Motor neuron (in vitro differentiated cells): ENCODE measurements at places on chromosomes 5 and 9. TPM values are rescaled to one million over a fixed set of nuclear protein-coding genes. Genes with fewer than 3 reads are reported as not detected.
A peak's percentile ranks its signal among the peaks of the same experiment; 100 is the strongest.

DNA sequence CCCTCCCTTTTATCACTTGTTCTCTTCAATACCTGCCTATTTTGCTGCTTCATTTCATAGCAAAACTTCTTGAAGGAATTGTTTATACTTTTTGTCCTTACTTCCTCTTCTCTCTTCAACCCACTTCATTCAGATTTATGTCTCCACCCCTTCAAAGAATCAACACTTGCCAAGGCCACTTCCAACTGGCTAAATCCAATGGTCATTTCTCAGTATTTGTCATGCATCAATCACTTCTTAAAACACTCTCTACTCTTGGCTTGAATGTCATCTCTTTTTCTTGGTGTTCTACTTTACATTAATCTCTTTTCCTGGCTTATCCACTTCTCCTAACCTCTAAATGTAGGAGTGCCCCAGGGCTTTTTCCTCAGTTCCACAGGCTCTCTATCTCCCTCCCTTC is 8.3 kb upstream of the FCHO2 start:
- ATAC-seq, result no peak

DNA sequence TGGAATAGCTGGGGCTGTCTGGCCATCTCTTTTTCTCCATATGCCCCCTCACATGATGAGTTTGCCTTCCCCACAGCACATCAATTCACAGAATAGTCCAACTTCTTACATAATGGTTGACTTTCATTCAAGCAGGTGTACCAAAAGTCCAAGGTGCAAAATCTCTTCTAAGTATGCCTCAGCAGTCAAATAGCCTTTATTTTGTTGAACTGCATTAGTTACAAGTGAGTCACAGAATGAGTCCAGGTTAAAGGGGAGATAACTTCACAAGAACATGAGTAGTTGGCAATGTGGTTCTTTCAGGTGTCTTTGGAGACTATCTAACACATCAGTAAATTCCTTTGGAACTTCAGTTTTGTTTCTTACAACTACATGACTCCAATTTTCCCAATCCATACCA is 672.5 kb downstream of the PRELID2 start:
- ATAC-seq, result no peak

DNA sequence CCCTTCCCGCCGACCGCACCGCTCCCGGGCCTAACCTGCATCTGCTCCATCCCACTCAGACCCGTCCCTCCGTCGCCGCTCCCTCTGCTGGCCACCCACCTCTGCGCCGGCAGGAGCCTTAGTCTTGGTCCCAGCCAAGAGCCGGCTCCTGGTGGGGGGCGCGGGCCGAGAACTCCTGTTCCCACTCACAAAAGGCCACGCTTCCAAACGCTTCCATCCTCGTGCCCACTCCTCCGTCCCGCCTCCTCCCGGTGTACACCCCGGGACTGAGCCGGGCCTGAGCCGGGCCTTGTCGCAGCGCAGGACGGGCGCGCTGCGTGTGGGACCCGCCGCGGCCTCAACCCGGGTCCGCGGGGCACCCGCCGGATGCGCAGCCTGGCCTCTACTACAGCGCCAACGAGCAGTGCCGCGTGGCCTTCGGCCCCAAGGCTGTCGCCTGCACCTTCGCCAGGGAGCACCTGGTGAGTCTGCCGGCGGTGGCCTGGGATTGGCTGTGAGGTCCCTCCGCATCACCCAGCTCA is 7.5 kb downstream of the ADAMTS13 start:
- ATAC-seq, result peak; percentile 14

- ATAC-seq, result no peak
Observed at GRCh38 chr9:16622541-16622940, 247.9 kb downstream of the BNC2 start.

GRCh38 chr9:36144309-36145232 is 8.0 kb downstream of the GLIPR2 start:
- no peak for ATAC-seq

DNA sequence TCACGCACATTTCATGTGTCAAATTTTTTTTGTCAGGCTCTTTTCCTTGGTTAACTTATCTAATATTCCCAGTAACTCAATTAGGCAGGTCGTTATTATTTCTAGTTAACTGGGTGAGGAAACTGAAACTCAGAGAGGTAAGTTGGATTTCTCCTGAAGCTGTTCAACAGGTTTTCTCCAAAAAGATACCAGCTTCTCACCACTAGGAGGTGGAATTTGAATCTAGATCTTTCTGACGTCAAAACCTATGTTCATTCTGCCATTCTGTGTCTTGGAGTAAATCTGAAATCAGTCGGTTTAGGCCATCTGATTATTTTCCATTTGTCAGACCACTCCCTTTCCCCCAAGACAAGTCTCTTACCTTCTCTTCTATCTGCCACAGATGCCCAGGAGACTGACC is 572.9 kb downstream of the ACTL7B start:
- no peak for ATAC-seq

GRCh38 chr5:132086277-132086794 is 12.7 kb downstream of the CSF2 start:
- no peak for ATAC-seq

- ATAC-seq, result no peak
Observed at GRCh38 chr5:131548176-131548575, 86.9 kb downstream of the RAPGEF6 start.

DNA sequence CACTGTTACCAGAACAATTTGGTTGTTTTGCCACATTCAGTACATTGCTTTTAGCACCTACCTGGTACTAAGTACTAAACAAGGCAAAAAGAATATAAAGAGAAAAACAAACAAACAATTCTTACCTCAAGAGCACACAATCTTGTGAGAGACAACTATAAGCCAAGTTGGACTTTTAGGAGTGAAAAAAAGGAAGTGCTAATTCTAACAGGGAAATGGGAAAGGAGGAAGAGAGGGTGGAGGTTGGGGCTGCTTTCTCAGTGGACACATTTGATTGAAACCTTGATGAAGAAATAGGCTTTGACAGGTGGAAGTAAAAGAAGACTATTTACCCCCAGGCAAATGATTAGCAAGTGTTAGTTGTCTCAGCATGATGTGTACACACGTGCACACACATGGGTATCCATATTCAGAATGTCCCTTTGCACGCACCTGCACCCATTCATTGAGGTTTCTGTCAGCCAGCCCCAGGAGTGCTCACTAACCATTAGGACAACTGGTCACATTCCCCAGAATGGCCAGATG is 302.6 kb downstream of the ACTL7B start:
- no peak for ATAC-seq

GRCh38 chr5:43296835-43297234 is 16.4 kb downstream of the HMGCS1 start:
- no peak for ATAC-seq

DNA sequence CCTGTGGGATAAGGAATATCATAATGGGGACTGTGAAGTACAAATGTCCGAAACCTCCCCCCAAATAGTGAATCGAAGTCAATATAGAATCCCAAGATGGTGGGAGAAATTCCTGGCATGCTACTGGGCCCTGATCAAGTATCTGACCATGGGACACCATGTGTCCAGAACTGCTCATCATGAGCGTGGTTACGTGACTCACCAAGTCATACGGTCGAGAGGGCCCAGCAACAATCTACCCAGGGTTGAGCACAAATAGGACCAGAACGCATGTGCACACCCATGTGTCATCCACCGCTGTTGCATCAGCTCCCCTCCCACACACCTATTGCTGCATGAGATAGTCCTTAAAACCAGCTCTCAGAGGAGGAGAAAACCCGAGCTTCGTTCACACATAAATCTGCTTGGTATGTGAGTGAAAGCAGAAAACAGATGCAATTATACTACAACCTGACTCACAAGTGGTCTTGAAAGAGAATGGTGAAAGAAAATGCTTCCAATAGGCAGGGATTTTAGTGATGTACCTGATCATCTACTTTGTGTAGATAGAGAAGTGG is 353.2 kb downstream of the CWC27 start:
- ATAC-seq, result peak; percentile 41

GRCh38 chr9:82498541-82499317 is 510.2 kb downstream of the SPATA31D1 start:
- ATAC-seq, result no peak

DNA sequence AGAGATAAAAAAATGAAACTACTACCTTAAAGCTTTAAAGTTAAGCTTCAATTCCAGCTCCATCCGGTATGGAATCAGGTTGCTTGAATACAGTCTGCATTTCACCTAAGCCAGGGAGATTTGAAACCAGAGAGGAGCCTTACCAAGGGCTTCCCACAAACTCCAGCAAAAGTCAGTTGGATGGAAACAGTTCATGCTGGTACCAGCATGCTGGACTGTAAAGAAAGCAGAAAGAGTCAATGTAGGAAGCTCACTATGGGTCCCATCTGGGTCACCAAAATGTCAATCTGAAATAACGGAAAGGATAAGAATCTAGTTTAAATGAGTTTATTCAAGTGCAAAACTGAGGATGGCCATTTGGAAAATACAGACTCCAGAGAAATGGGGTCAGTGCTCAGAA is 65.3 kb downstream of the CDO1 start:
- ATAC-seq, result no peak

DNA sequence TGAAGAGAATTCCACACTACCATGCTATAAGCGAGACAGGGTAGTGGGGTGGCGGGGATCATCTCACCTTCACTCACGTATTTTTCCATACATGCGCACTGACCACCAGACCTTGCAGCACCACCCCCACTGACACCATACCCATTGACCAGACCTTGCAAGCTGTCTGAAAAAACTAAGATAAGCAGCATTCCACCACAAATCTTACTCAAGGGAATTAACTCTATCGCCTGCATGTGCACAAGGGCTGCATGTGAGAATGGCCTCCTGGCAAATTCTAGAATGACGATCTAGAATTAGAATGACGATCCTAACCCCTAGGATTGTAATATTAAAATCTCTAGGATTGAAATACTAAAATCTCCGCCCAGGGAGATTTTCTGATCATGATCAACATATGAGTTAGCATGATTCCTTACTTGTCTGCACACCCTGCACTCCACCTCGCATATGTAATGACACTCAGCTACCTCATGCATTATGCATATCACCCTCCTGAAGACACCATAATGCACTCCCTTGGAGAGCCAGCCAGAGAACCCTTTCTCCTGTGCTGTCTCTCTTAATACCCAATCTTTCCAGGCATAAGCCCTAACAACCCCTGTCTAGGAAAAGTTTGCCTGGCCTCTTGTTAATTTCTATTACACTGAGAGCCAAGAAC is 11.7 kb downstream of the SOX30 start:
- peak; percentile 60 for ATAC-seq

SLC25A2 gene
- 1.4 and 1.5 TPM in 2 replicates for total RNA-seq

TNC gene
- total RNA-seq, result 95.8 and 121 TPM in 2 replicates

TMEFF1 gene
- total RNA-seq, result 0.19 and 0.31 TPM in 2 replicates

PDCD1LG2 gene
- 0.86 and 1.3 TPM in 2 replicates for total RNA-seq

THBS4 gene
- total RNA-seq, result 10.3 and 12.1 TPM in 2 replicates

RASEF gene
- total RNA-seq, result 0.49 and 0.69 TPM in 2 replicates
